ENCODE measurements at places on chromosomes 6 and 20.

DNA sequence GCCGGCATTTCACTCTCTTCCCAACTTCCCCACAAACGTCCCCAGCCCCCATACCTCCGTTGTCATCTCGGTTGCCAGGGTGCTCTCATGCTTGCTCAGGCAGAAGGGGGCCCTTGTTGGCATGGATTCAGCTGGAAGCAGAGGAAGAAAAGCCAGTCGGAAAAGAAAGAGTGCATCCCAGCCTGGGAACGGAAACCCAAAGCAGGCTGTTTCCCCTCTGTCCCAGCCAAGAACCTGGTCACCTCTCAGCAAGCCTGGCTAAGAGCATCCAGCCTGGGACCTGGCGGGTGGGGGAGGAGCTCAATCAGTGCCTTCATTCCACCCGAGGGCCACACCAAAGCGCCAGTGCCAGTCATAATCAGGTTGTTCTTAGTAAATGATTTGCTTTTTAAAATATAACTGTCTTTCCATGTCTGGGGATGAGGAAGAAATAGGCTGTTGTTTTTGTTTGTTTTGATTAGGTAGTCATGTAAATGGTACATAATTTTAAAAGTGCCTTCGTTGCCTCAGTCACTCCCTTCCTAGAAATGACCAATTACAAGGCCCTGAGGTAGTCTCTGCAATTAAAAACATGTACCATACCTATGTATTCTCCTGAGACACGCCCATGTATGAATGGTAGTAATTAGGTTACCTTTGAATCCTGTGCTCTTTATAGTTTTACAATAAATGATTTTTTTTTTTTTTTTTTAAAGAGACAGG, 21.1 kb downstream of the CHMP4B start:
- DNase-seq = peak; percentile 12

- DNase-seq = no peak
Measured at GRCh38 chr6:13519839-13520238, 32.4 kb upstream of the GFOD1 start.

DNA sequence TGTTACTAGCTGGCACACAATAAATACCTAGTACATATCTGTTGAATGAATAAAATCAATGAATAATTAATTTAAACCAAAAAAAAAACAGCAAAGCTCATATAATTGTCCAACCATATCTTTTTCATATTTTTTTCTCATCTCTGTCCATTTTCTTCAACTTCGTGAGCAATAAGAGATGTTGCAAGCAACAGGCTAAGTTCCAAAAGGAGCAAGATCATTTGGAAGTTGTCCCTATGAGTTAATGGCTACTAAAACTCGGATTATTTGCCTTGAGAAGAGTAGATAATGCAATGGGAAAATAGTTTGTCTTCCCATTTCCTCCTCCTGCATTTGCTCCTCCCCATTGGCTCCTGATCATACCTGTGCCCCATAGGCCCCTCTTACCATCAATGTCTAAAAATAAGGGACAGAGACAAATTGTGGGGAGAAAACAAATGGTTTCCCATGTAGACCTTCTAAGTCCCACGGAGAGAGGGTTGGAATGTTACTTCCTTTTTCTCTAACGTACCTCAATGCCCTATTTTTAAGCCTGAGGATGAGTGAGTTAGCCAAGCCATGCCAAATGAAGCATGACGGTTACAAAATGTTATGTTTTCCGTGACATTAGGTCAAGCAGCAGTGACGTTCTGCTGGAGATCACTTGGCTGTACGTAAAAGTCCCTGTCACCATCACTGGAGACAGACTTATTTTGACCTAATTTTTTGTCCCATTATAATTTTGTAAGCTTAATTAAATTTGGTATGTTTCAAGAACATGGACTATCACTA, 217.3 kb upstream of the PREP start:
- DNase-seq = no peak

DNA sequence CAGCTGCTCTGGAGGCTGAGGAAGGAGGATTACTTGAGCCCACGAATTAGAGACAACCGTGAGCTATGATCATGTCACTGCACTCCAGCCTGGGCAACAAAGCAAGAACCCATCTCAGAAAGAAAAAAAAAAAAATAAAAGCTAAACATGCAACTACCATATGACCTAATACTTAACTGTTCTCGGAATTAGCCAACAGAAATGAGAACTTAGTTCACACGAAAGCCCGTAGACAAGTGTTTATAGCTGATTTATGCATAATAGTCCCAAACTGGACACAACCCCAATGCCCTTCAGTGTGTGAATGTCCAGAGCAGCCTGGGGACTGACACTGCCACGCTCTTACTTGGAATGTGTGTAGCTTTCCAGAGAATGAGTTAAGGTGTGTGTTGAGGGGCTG, 211.5 kb upstream of the PROKR2 start:
- no peak for DNase-seq

DNA sequence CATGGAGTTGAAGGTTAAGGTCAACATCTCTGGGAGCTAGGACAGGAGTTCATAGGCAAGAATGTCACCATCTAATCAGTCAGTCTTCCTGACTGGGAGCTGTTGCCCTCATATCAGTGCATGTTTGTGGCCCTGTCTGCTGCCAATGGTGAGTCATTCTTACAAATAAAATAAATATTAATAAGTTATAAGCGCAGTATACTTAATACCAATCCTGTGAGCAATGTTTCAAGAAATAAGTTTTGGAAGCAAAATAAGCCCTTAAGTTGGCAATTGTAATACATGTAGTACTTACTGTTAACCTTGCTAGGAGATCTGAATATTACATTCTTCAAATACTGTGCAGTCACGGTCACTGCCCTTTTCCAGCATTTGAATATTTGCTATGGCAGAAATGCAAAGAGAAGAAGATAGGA, 20.2 kb upstream of the MDGA1 start:
- no peak for DNase-seq

GRCh38 chr20:6178537-6178936, 55.7 kb upstream of the FERMT1 start:
- DNase-seq = no peak

DNA sequence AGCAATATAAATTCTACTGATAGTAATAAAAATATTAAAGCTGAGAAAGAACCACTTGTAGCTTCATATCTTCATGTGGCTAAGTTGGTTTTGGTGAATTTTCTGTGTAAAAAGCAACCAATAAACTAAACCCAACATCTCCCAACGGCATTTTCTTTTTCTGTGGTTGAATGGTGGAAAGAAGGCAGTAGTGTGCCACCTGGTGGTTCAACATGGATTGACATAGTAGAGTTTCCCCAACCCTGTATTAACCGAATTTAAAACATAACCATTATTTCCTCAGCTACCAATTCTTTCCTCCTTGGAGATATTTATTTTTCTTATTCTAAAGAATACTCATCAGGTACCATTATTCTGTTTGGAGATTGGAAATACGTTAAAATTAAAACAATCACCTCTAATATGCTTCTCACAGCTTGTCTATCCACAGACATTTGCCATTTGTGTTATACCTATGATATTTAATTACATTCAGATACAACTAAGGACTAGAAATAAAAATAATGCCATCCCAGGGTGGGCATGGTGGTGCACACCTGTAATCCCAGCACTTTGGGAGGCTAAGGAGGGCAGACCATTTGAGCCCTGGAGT, 117.1 kb upstream of the EEF1E1 start:
- peak; percentile 3 for DNase-seq

DNA sequence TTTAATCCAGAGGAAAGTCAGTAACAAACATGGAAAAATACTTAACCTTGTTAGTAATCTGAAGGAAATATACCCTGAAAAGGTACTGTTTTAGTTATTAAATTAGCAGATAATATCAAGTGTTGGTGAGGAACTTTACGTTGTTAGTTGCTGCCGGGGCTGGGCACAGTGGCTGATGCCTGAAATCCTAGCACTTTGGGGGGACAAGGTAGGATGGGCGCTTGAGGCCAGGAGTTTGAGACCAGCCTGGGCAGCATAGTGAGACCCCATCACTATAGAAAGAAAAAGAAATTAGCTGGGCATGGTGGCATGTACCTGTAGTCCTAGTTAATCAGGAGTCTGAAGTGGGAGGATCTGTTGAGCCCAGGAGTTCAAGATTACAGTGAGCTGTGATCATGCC, 72.7 kb upstream of the DYNLRB1 start:
- DNase-seq = no peak

DNA sequence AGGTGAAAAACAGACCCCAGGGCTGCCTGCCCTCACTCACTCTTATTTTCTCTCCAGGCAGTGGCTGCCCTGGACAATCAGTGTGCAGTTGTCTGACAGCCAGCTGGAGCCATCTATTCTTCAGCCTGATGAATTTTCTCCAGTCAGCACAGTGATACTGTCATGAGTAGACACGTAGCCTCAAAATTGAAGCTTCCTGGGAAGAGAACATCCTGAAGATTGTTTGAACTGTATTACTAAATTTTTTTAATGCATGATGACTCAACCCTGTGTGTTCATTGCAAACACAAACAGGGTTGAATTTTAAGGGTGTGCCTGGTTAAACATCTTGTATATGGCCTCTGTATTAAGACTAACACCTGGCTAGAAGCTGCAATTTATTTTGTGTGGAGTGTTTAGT, 49.8 kb upstream of the STXBP5 start:
- DNase-seq = no peak

DNA sequence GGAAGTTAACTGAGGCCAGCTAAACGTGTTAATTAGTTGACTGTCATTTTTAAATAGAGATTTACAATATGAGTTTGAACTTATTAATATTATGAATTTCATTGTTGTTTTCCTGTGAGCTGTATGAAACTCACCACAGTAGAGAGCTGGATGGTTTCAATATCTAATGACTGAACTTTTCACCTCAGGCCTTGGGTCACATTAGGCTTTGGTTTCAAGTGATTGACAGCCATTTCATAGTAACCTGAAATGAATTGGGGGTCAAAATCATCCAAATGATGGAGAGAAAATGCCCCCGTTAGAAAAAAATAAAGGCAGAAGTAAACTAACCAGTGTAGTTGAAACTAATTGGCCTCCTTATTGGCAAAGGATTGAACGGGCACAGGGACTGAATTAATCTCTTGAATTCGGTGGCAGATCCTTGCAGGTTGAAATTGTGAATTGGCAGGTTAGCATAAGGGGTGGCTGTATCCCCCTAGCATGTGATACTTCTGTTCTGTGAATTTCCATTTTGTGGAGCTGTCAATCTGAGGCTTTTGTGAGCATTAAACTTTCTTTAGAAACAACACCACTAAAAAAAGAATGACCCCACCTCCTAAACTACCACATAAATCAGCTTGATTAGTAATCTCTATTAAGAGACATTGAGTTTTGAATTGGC, 155.1 kb upstream of the MMS22L start:
- no peak for DNase-seq

- DNase-seq = no peak
Measured at GRCh38 chr6:151550618-151551017, 56.8 kb downstream of the CCDC170 start.

GRCh38 chr6:166308033-166308768, at the start of gene PRR18:
TSS of gene PRR18 (minus strand) at chr6:166308392. CDS start at chr6:166308142, 250 bp downstream.
- peak; percentile 57 for DNase-seq

- DNase-seq = peak; percentile 11
Measured at GRCh38 chr20:62914970-62915457, 11.3 kb downstream of the DIDO1 start.

DNA sequence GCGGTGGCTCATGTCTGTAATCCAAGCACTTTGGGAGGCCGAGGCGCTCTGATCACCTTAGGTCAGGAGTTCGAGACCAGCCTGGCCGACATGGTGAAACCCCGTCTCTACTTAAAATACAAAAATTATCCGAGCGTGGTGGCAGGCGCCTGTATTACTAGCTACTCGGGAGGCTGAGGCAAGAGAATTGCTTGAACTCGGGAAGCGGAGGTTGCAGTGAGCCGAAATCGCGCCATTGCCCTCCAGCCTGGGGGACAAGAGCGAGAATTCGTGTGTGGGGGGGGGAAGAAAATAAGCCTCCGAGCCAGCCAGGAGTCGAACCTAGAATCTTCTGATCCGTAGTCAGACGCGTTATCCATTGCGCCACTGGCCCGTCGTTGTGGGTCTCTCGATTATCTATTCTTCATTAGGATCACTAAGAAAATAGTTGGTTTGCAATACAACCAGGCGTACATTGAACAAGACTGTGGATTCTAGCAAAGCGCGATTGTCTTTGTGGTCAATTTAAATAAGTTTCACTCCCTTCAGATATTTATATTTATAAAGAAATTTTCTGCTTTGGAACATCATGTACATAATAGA, 33.9 kb upstream of the PRSS16 start:
- no peak for DNase-seq

GRCh38 chr6:91860541-91861335, 1273.9 kb upstream of the MAP3K7 start:
- no peak for DNase-seq

GRCh38 chr20:14986026-14986655, 648.7 kb upstream of the FLRT3 start:
- DNase-seq = no peak

DNA sequence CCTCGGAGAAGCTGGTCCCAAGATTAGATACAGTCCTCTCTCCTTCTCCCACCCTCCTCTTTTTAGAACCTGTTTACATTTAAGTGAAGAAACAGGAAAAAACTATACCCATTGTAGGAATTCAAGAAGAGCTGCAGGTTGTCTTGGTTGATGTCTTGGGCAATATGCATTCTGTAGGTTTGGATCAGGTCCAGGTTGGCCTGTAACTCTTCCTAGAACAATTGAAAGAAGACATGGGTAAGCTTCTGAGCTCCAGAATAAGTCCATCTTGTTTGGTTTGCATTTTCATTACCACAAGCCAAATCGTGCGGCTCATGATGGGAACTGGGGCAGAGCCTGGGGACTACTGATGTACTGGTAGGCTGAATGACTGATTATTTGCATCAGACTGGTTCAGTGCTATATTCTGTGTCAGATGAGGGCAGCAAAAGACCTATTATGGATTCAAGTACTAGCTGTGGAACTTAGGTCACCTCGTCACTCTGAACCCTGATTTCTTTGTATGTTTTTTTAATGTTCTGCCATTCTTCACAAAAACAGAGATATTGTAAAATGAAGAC, 20.3 kb upstream of the SLA2 start:
- DNase-seq = no peak

- DNase-seq = no peak
Measured at GRCh38 chr6:139655783-139656705, 281.6 kb upstream of the CITED2 start.

DNA sequence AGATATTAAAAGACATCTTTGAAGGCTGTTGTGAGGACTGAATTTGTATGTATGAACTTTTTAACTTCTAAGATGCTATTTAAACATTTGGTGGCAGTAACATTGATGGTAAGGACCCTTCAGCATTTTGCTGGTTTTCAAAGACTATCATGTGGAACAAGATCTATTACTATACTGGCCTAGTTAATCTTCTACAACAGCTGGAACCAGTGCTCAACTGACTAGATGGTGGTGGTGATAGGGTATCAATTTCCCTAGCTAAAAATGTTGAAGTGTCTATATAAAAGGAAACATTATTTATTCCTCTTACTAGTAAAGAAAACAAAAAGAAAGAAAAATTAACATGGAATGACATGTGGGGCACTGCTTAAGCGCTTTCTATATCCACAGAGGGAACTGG, 195.7 kb downstream of the TASP1 start:
- DNase-seq = no peak

DNA sequence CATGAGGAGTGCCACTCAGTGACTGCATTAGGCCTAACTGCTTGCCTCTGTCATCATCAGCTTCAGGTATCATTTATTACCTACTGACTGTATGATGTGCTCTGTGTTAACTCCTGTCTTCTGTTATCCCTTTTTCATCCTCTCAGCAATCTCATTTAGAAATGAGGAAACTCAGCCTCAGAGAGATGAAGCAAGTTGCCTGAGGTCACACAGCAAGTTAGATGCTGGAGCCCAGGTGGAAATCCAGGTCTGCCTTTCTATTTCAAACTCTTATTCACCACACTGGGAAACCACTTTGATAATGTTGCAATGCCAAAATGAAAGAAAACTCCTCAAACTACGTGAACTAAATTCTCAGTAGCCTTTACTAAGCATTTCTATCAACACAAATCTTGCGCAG, 1.3 kb downstream of the FERMT1 start:
- no peak for DNase-seq
